ENCODE measurements at places on chromosomes 7 and 10.
A peak's percentile ranks its signal among the peaks of the same experiment; 100 is the strongest.

GRCh38 chr7:44845451-44845850, 2.4 kb downstream of the H2AZ2 start:
- DNase-seq: no peak

GRCh38 chr7:99559175-99559915, 903 bp downstream of the ZNF655 start:
- no peak for DNase-seq

- DNase-seq: no peak
These were observed 97.7 kb downstream of the NRCAM start for GRCh38 chr7:108358553-108358952.

- DNase-seq: no peak
These were observed 43.8 kb downstream of the CDHR3 start for GRCh38 chr7:106006906-106007305.

DNA sequence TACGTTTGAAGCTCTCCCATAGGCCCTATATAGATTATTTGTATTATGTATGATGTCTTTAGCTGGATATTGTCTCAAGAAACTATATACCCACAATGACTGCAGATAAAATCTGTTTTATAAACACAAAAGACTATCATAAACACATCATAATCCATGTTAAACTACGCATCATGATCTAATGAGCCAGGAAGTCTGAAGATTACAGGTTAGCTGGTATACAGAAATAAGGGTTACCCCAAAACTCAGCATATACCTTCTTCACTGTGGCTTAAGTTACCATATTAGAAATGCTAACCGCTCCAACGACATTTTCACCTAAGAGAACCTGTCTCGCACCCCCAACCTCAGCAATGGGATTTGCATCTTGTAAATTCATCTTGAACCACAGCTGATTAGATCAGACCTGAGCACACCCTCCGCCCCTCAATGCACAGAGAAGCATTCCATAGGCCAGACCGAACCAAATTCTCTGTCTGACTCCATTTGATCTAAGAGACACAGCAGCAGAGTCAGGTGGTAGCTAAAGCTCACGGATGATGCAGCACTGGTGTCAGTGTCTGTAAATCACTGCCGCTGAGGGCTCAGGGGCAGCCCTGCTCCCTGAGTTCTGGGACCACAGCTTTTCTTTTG, 124.9 kb downstream of the NPY start:
- DNase-seq: no peak

DNA sequence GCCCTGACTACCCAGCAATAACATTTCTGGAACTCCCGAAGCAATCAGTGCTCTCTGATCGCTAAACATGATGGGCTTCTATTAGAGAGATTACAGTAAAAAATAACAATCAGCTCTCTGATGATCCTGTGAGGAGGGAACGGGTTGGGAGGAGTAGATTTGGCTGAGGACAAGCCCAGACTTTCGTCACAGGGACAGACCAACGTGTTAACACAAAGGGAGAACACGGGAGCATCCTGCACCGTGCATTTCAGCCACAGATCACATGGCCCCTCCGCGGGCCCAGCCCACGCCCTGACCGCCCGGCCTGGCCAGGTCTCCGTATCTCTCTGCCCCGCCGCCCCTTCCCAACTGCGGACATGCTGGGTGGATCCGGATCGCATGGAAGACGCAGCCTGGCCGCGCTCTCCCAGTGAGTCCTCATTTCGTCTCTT, 95.0 kb upstream of the AGBL3 start:
- DNase-seq: no peak

GRCh38 chr7:80414331-80414730, 97.5 kb downstream of the GNAT3 start:
- no peak for DNase-seq

- DNase-seq: no peak
These were observed 145.1 kb downstream of the SEMA3D start for GRCh38 chr7:85041605-85042216.

DNA sequence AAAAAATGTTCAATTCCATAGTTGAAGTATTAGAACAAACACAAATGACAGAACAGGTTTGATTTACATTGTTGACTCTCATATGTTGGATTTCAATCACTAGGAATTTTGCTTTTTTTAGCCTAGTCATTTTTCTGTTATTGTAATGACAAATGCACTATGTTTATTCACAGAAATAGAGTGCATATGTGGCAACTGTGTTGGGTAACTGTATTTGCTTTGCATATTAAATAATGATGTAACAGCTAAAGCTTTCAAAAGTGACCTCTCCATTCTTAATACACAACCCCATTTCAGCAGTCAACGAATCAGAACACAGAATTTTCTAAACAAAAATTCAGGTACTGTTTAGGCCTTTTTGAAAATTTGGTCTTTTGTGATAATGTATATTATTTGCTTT, 54.0 kb upstream of the SLC26A5 start:
- no peak for DNase-seq

GRCh38 chr7:114263219-114263618, 151.4 kb upstream of the FOXP2 start:
- no peak for DNase-seq

DNA sequence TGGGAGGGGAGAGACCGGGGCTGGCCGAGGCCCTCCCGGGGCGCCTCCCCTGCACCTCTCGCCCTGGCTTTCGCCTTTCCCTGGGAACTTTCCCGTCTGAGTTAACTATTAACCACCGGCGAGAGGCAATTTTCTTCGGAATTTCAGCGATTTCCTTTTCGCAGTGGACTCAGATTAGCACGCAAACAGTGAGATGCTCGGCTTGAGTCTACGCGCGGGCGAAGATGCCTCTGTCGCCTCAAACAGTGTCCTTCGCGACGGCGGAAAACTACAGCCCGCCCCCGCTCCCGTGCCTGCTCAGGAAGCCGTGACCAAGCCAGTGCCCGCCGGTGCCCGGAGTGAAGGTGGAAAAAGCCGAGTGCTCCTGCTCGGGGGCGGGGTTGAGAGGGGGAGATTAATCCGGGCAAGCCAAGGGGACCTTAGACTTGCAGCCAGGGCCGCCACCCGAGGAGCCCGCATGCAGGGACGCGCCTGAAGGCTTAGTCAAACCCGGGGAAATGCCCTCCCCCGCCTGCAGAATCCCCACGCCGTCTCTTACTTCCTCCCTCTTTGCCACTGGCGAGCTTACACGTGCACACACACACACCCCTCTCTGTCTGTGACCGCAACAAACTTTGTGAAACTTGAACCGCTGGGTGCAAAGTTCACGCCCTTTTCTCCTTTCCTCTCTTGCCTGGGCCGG, 14.5 kb upstream of the PAX2 start:
- no peak for DNase-seq

GRCh38 chr7:87424075-87424474, 51.4 kb downstream of the ABCB4 start:
- DNase-seq: no peak

GRCh38 chr7:122546496-122546895, 152.4 kb downstream of the RNF133 start:
- no peak for DNase-seq

DNA sequence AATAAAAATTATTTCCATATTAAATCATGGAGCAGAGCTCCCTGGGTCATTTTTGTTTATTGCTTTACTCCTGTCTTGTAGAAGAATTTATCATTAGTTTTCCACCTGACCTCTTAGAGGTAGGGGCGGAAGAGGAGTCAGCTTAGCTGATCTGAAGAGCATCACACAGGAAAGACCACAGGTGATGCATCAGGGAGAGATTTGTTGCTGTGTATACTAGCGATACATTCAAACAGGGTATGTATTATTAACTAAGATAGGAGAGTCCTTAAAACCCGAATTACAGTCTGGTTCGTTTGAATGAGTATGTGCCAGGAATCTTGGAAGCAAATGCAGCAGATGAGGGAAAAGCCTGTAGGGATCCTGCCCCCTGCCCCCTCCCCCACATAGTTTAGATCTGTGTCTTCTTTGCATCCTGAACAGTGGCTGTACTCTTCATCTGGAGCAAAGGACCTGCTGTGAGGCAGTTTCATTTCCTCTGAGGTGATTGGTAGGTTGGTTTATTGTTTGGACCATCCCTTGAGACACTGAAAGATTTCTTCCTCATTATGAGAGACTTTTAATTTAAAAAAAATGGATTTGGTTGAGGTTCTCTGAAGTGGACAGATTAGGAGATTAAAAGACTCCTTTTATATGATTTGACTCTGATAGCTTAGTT, 177.0 kb downstream of the SND1 start:
- DNase-seq: no peak

DNA sequence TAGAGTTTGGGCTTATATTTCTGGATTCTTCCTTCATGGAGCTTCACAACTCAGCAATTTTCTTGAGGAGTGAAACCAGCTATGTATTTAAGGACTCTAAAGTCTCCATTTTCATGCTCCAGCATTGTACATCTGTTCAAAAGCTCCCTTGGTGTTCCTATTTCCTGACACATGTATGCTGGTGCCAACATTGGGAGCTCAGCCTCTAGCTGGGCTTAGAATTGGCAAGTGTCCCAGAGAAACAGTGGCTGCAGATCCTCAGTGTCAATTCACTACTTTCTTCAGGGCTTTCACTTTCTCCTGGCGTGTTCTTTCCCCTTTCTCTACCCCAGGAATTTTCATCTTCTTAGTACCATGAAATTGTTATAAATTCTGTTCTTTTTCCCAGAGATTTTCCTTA, 103.1 kb downstream of the ZNF467 start:
- no peak for DNase-seq

- DNase-seq: no peak
These were observed 267.9 kb upstream of the TCERG1L start for GRCh38 chr10:131579251-131580071.

DNA sequence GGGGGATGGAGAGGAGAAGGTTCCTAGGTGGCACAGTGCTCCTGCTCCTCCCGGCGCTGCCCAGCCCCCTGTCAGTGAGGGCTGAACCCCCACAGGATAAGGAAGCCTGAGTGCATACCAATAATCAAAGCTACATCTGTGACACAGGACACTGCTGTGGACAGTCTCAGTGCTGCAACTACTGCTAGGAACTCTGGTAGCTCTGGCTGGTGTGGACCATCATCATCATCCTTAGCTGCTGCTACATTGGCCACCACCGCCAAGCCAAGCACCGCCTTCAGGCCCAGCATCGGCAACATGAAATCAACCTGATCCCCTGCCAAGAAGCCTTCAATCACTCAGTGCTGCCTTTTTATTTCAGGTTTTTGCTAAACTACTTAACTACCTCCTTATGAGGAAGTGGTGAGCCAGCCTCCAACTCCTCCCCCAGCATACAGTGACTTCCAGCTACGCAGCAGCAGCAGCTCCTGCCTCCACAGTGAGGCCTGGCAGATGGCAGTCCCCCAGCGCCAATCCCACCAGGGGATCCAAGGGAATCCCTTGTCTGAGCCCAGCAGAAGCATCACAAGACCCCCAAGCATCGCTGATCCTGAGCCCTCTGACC, 32.1 kb upstream of the SLC26A4 start:
- DNase-seq: no peak

GRCh38 chr7:24980534-24981170, 674 bp upstream of the OSBPL3 start:
- DNase-seq: peak; percentile 61

- no peak for DNase-seq
These were observed 65.4 kb downstream of the GRK5 start for GRCh38 chr10:119272736-119273135.

GRCh38 chr7:116511552-116512519, 12.3 kb downstream of the CAV2 start:
- DNase-seq: no peak

- DNase-seq: no peak
These were observed 45.1 kb downstream of the CAMK1D start for GRCh38 chr10:12394241-12395033.

DNA sequence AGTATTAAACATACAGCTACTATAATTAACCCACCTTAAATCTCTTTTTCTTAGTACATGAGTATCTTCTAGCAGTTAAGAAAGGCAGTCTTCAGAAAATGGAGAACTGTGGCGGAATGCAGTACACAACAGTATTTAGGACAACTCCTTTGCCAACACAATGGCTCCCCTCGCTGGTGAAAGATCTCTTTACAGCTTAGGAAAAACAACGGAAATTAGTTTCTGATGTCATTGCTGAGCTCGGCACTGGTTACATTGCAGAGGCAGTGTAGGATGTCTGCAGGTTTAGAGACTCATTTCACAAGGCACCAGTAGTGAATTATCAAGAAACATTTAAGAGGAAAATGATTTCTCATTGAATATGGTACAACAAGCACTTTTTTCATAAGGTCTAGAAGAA, 43.4 kb downstream of the GLRX3 start:
- peak; percentile 49 for DNase-seq

GRCh38 chr10:110833941-110834628, 37.6 kb upstream of the PDCD4 start:
- no peak for DNase-seq

GRCh38 chr10:101123085-101123814, 7.8 kb upstream of the TLX1 start:
- peak; percentile 38 for DNase-seq

- DNase-seq: no peak
These were observed 222.9 kb upstream of the CELF2 start for GRCh38 chr10:10794791-10795191.

DNA sequence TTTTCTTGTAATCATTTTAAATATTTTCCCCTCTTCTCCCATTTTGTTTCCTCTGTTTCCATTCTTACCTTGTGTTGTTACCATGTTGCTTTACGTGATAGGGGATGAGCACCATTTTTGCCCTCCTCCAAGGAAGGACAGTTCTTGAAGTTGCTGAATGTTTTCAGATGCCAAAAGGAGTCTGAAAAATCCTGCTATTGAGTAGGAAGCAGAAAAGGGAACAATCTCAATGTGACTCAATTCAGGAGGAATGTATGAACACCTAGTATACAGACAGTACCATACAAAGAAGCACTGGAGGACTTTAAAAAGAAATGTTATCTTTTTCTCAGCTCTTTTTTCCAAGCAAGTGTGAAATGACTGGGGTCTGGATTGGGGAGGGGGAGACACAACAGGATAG, 5.1 kb upstream of the NAMPT start:
- no peak for DNase-seq

GRCh38 chr7:41188163-41189130, 514.4 kb downstream of the INHBA start:
- DNase-seq: no peak

GRCh38 chr10:22599048-22599561, 115.3 kb downstream of the PIP4K2A start:
- no peak for DNase-seq

Data from CD4-positive, alpha-beta T cell treated with Interleukin-6 for 4 hours (primary cell).